ENCODE measurements at places on chromosomes 1 and 21.
A peak's percentile ranks its signal among the peaks of the same experiment; 100 is the strongest.

- no peak for DNase-seq
Measured at GRCh38 chr1:86419277-86419903, 4.6 kb upstream of the CLCA2 start.

DNA sequence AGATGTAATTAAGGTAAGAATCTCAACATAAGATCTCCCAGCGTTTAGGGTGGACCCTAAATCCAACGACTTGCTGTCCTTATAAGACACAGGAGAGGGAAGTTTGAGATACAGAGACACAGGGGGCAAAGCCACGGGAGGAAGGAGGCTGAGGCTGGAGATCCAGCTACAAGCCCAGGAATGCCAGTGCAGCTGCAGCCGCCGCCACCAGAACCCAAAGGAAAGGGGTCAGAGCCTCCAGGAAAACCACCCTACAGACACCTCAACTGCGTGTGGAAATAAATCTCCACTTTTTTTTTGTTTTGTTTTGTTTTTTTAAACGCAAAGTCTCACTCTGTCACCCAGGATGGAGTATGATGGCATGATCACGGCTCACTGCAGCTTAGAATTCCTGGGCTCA, 12.1 kb upstream of the TFF1 start:
- no peak for DNase-seq

DNA sequence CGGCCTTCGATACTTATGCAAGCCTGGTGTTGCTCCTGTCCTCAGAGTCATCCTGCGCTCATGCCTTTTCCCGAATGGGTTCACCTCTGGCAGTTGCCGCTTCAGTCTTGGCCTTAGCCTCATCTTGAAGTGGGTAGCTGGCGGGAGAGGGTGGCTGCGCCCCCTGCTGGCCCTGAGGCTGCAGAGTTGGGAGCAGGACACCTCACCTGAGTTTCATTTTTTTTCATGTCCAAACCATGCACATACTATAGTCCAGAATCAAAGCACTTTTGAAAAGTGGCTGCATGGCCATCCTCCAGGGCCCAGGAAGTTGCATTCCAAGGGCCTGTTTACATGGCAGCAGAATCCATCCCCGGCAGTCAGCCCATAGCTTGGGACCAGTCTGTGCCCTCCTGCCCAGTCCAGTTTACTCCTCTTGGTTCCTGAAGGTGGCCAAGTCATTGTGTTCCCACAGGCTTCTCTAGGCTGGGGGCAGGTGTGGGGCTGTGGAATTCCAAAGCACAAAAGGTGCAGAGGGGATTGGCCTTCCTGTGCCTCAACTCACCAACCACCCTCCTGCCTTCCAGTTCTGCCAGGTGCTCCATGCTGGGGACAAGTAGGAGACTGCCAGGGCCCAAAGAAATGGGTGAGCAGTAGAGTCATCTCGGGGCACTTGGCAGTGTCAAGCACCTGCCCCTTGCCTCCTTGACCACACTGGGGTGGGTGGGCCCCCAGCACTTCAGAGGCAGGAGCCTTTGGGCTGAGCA, 44.0 kb downstream of the YARS1 start:
- peak; percentile 53 for DNase-seq

- no peak for DNase-seq
Measured at GRCh38 chr1:153253693-153254092, 5.8 kb upstream of the LORICRIN start.

GRCh38 chr1:116375887-116376728, 3.1 kb downstream of the ATP1A1 start:
- DNase-seq = peak; percentile 88

- no peak for DNase-seq
Measured at GRCh38 chr1:74857676-74858075, 124.7 kb downstream of the TYW3 start.

DNA sequence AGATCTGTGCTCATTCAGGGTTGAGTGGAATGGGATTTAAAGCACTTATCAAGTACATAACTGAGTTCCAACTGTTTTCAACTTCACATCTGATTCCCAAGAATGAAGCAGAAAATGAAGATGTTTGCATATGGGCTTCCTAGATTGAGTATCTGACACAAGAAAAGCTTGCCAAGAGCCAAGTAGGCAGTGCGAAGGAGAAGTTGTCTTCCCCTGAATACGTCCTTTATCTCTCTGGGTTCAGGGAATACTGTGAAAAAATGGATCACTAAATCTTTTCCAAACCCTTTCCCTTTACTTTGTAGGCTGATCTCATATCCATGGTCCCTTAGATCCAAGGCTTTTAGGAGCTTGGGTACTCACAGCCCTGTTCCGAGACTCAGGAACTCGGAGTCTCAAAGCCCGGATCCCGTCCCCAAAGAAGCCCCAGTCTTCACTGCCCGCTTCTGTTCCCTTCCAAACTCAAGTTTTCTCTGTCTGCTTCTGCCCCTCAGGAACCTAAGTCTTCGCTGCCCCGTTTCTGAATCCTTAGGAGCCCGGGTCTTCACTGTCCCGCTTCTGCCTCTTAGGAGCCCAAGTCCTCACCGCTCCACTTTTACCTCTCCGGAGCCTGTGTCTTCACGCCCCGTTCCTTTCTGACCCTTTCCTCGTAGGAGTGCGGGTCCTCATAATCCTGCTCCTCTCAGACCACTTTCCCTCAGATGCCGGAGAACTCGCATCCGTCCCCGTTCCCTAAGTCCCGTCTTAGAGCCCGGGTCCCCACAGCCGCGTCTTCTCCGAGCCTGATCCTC, 616 bp downstream of the TAF12 start:
- DNase-seq = no peak

GRCh38 chr1:39779137-39779536, 8.0 kb upstream of the OXCT2 start:
- no peak for DNase-seq

All from NCI-H226 (cell line).